Hepatocyte (in vitro differentiated cells): ENCODE measurements at places on chromosomes 3 and 15. TPM values are rescaled to one million over a fixed set of nuclear protein-coding genes. Genes with fewer than 3 reads are reported as not detected.

DNA sequence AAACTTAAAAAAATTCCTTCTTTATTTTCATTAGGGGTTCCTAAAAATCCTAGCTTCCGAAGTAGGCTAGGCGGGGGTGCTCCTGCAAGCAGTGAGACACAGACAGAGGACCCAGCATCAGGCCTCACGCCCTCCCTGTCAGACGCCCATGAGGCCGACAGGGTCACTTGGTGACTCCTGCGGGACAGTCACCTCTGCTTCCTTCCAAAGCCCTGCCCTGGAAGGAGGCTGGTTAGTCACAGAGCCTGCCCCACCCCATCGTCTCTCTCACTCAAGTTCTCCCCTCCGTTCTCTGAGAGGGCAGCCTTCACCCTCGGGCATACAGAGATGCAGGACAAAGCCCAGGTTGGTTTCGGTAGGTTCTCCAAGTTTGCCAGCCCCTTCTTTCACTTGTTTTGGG is 38.6 kb downstream of the EHD4 start:
- peak; percentile 55 for DNase-seq

The SEC61A1 gene
- 268 and 293 TPM in 2 replicates for total RNA-seq

The CTXN2 gene
- total RNA-seq = 0.12 TPM in 1 of 2 replicates, not detected in the other

- no peak for DNase-seq
Measured at GRCh38 chr3:177615015-177615414, 417.7 kb upstream of the TBL1XR1 start.
